Fibroblast of the conjunctiva (primary cell): ENCODE measurements at places on chromosomes 1 and 21.

GRCh38 chr1:41240781-41241353 lies 1.2 kb downstream of the SCMH1 start:
- DNase-seq = no peak

DNA sequence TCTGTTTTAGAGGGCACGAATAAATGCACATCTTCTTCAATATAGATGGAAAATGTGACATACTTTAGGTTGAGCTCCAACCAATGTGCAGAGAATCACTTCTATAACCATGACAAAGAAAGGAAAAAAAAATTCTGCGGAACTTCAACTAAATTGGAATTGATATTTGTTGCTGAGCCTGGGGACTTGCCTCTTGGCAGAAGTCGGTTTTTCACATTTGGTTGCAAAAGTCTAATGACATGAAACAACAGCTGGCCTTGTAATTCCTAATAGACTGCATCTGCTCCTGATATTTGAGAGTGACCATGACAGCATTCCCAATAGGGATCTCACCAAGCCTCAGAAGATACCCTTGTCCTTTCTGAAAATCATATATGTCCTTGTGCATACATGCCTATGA lies 112.8 kb downstream of the PRRX1 start:
- no peak for DNase-seq

- DNase-seq = no peak
Measured at GRCh38 chr21:44568261-44568660, 5.3 kb upstream of the KRTAP10-4 start.

- DNase-seq = peak; percentile 92
Measured at GRCh38 chr1:87826681-87827251, 498.1 kb downstream of the LMO4 start.

DNA sequence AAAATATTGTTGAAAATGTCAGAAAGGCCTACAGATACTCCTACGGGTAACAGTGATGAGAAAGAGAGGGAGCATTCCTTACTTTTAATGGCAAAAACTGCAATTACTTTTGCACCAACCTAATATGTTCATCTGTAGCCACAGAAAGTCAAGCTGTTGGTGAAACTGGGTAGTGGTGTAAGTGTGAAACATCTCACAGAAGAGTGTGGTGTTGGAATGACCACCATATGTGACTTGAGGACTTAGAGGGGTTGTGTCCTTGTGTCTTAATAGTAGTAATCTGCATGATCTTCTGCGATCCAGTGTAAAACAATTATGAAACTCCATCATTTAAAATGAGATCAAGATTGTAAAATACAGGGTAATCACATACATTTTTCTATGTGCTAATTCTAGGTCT lies 320.7 kb downstream of the ADGRL2 start:
- no peak for DNase-seq

- DNase-seq = no peak
Measured at GRCh38 chr1:221868593-221869303, 126.9 kb upstream of the DUSP10 start.
